ENCODE measurements at places on chromosomes 1 and 21.

DNA sequence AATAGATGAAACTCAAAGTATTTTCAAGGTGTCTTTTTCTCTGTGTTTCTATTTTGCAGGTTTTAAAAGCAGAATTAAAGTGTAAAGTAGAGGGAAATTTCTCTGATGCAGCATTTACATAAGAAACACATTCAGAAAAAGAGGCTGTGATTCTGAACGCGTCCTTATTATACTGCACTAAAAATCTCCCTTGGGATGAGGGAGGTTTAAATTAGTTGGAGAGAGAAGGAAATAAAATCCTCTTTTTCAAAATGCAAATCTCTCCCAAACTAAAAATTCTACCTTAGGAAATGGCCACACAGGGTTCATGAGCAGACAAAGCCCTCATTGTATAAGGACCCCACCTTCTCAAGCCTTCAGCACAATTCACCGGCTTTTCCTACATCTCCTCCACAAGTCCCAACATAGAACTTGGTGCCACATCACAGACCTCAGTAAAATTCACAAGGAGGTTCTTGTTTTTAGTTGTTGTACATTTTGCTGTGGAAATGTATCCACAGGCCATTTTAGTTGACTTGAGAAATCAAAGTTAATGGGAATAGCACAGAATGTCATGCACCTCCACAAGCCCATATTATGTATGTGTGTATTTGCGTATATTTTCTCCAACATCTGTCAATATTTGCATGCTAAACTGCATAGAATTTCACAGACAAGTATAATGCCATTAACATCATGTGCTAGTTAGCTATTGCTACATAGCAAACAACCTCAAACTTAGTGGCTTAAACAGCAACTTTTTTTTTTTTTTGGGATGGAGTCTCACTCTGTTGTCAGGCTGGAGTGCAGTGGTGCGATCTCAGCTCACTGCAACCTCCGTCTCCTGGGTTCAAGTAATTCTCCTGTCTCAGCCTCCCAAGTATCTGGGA is 59.8 kb downstream of the MAB21L3 start:
- DNase-seq = no peak

DNA sequence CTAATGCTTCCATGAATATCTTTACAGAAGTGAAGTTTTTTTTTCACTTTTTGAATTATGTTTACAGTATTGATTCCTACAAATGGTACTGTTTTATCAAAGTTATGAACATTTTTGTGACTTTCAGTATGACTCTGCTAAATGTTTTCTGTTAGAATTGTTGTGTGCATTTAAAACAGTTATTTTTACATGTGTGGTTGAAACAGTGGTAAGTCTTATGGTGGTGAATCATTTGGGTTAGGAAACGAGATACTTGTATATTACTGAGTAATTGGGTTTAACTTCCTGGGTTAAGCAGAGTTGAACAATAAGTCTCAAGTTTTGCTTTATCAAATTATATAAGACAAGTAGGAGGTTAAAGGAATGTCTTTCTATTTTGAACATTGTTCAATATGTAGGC is 66.8 kb downstream of the VPS13D start:
- DNase-seq = no peak

DNA sequence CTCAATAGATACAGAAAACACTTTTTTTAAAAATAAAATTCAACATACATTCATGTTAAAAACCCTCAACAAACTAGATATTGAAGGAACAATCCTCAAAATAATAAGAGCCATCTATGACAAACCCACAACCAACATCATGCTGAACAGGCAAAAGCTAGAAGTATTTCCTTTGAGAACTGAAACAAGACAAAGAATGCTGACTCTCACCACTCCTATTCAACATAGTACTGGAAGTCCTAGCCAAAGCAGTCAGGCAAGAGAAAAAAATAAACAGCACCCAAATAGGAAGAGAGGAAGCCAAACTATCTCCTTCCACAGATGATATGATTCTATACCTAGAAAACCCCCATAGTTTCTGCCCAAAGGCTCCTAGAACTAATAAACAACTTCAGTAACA is 46.2 kb upstream of the IVNS1ABP start:
- no peak for DNase-seq

DNA sequence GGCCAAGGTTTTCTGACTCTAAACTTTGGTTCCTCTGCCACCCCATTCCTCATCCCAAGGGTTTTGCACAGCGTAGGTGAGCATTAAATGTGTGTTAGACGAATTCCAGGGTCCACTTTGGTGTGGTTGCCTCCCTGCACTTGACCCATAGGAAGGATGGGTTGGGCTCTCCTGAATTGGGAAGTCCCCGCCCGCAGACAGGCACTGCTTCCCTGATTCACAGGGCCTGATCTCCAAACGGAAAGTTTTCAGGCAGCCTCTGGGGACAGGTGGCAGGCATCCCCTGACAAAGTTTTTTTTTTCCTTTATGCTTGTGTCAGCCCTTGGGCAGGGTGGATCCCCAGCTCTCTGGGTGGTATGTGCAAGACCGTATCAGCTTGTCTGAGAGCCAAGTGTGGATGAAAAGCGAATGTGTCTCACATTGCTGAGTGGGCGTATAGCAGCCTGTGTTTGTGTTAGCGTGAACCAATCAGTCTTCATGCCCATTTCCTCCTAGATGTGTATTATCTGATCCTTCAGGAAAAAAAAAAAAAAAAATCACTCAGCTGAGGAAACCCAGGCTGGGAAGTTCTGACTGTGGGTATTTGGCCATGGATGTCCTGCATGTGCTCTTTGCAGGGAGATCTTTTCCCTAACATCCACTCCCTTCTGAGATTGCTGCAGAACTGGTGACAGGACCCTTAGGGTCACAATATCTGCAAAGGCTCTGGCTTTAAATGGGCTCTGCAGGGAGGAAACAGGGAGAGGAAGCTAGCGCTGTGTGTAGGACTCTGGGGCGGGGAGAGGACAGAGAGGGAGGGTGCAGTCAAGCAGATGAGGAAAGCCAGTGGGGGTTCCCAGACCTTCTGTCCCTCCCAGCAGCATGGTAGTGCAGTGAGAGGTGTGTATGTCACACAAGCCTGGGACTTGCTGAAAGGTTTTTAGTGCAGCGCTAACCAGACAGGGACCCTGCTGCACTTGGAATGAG is 42.2 kb upstream of the TRABD2B start:
- DNase-seq = no peak

GRCh38 chr21:15064576-15065391 is at the start of gene NRIP1:
TSS of gene NRIP1 (minus strand) at chr21:15065000. CDS start at chr21:14968192, 96,808 bp downstream.
- DNase-seq = peak; percentile 54

DNA sequence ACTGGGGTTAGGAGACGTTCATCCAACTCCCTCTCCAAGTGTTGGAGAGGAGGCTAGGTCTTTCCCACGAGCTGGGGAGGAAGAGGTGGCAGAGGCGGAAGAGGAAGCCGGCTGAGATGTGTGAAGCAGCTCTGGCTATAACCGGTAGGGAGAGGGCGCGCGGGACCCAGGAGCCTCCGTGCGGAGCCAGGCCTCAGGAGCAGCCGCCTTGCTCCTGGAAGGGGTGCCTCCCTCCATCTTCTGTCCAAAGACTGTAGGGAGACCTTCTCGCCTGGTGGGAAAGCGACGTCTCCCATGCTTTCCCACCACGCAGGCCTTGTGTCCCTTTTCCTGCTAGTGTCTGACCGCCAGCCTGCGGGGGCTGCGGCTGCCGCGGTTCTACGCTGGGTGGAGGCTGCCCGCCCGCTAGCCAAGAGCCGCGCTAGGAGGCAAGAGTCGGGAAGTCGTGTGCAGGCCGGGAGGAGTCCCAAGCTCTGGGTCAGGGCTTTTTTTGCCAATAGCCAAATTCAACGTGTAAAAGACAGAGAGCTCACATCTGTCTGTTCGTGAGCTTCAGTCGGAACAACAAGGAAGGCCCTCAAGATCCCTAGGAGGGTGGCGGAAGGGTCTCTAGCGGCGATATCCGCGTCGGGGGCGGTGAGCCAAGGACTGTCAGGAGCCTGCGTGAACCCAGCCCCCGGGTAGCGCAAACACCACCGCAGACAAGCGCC is 8.4 kb upstream of the NBPF11 start:
- no peak for DNase-seq

Data from NCI-H1092 (cell line).